ENCODE measurements at places on chromosomes 11 and 22.

DNA sequence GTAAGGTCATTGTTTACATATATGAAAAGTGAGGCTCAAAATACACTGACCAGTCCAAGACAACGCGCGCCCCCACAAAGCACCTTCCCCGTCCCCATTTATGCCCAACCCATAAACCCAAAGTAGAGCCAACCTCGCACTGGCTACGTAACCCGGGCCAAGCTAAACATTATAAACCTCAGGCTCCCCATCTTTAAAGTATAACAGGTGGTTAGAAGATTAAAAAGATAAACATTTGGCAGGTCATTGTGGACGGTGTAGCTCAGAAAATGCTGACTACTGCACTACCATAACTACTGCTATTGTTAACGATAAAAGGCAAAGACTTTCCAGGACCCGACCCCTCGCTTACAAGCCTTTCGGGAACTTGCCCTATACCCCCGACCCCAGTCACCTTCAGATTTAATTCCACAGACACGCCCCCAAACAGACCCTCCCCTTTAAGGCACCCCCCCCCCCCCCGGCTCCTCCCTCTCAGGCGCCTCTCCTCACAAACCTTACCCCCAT lies 470 bp downstream of the NUMA1 start:
- DNase-seq: peak; percentile 23

DNA sequence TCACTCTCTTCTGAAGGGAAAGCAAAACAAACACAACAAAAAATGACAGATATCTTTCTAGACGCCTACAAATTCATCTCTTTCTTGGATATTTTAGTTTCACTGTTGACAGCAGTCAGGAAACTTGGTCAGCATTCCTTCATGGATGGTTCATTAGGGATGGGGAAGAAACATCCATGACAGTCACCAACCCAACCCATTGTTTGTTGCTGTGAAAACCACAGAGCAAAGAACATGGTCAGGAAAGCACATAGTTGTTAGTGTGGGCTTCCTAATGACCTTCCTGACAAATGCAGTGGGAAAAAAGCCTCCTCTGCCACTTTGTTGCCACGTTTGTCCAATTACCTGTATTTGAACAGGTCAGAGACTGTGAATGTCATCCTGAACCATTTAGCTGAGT lies 139.8 kb upstream of the SNX19 start:
- no peak for DNase-seq

GRCh38 chr11:624705-625635 lies at the start of gene CDHR5:
CDHR5 (minus strand) TSS chr11:624955; CDS start chr11:624902, 53 bp downstream.
- no peak for DNase-seq

DNA sequence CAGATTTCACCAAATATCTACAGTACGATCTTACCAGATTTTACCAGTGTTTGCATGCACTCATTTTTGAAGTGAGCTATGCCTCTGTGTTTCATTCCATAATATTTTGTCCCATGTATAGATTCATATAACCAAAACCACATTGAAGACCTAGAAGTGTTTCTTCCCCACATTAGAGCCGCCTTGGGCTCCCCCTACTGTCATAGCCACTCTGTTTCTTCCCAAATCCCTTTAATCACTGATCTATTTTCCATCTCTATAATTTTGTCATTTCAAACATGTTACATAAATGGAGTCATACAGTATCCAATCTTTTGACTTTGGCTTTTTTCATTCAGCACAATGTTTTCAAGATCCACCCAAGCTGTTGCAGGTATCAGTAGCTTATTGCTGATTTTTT lies 12.7 kb downstream of the MRGPRX3 start:
- DNase-seq: no peak

DNA sequence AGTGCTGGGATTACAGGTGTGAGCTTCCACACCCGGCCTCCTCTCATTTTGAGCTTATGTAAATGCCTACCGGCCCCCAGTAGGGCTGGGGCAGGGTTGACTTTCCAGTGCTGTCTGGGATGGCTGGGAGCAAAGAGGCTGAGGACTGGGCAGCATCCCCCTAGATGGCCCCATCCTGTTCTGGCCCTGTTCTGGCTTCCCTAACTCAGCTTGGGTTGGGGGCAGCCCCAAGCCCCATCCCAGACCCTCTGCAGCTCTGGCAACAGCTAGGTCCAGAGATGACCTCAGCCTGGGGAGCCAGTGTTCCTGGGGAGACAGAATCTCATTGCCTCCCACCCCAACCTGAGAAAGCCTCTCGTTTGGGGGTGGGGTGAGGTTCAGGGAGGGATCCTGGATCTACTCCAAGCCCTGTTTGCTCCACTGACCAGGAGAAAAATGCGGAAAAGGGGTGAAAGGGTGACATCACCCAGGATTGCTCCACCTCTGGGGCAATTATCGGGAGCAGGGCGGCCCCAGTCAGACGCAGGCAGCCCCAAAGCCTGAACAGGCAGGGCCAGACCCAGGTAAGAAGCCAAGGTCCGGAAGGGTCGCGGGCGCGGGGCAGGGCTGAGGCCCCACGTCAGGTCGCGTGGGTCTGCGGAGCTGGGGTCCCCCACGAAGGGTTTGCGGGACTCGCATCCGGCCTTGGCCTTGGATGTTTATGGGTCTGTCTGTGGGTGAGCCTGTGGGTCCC lies at the start of gene PNPLA2:
PNPLA2 (plus strand) TSS at position 519 of the 733 bp plus-strand sequence. CDS start 805 bp downstream, outside the sequence.
- no peak for DNase-seq

DNA sequence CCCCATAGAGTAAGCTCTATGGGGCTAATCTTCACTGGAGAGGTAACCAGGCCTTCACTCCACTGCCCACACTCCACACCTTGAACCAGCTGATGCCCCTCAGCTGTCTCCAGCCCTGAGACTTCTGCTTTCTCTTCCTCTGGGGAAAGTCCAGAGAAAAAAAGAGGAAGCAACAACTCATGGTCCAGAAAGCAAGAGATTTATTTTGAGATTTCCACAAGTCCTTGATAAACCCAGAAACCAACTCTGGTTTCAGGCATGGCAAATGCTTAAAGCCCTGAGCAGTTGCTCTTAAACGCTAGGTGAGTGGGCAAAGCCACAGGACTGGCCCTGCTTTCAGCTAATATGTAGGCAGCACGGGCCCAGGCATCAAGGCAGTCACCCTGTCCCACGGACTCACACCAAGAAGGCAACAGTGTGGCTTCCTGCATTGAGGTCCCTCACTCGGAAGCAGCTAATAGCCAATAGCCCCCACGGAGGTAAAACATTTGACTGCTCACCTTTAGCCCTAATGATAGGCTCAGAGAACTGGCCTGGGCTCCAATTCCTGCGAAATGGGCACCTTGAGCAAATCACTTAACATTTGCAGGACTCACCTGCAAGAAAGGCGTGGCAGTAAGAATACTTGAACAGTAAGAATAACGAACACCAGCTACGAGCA lies 4.3 kb downstream of the CYB561A3 start:
- no peak for DNase-seq

- DNase-seq: no peak
These were observed 356.3 kb upstream of the NARS2 start for GRCh38 chr11:78930810-78931523.

DNA sequence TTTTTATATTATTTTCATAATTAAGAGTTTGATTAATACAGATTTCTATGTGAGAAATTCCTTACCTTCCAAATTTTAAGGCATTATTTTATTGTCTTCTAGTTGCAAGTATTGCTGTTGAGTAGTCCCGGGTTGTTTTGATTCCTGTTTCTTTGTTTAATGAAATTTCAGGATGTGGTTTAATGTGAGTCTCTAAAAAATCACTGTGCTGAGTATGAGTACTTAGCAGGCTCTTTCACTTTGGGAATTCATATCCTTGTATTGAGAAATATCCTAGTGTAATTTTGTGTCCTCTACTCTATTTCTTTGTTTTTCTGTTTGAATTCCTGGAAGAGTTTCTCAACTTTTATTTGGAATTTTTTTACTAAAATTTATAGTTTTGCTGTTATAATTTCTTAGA lies 113.2 kb downstream of the TMEM135 start:
- no peak for DNase-seq

DNA sequence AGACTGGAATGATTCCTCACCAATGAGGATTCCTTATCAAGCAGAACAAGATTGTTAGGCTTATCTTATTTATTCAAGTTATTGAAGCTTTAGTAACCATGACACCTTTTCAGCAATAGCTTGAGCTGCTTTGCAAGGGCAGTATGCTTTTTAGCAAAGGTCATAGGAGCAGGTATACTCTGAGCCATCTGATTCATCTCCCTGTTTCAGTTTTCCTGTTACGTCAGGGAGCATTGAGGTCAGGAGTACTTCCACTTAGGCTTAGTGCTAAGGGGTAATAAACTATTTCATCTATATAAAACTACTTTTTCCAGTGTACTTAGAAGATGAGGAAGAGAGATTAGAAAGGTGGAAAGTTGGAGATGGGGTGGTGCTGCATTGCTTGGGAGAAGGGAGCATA lies 17.7 kb upstream of the ANKRD42 start:
- no peak for DNase-seq

DNA sequence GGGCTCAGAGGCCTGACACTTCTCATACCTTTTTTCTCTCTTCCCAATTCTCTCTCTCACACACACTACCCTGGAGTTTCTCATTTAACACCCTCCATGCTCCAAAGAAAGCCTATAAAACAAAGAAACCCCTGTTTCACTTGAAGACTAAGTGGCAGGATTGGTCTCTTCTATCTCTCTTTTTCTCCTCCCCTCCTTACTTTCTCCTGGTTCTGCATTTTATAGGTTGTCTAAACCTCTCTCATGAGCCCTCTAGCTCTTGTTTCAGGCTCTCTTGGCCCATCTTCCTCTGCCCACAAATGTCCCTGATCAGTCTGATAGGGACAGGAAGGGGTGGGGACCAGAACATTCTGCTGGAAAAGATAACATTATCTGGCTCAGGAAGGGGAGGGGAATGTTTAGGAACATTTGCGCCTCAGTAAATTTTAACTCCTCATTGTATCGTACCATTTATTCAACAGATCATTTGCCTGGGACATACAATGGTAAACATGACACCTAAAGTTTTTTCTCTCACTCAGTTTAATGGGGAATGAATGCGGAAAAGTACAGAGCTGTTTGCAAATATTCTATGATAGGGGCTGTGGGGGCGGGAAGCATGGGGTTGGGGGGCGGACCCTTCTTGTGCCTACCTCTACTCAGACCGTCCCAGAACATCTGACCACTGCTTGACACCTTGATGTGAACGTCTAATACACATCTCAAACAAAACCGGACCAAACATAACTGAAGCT lies 10.8 kb downstream of the CRYBA4 start:
- DNase-seq: no peak

DNA sequence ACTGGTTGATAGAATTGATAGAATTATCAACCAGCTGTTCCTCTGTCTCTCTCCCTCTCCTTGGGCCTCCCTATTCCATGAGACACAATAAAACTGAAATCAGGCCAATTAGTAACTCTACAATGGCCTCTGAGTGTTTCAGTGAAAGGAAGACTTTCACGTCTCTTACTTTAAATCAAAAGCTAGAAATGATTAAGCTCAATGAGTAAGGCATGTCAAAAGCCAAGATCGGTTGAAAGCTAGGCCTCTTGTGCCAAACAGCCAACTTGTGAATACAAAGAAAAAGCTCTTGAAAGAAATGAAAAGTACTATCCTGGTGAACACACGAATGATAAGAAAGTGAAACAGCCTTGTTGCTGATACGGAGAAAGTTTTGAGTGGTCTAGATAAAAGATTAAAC lies 16.6 kb downstream of the PIH1D2 start:
- DNase-seq: no peak

DNA sequence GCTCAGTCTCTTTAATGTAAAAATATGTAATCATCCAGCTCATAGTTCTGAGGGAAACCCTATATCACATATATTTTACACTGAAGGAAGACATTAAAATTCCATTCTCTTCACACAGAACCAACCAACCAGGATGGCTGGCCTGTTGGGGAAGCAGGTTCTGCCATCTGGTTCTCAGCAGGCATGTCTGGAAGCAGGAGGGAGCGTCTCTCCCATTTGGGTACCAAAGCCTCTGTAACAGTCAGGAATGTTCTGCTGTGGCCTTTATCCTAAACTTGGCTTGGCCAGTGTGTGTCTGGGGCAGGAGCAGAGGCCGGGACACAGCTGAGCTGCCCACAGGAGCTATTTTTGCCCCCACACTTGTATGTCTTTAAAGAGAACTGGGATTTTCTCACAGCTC lies 29.2 kb downstream of the SGSM3 start:
- no peak for DNase-seq

DNA sequence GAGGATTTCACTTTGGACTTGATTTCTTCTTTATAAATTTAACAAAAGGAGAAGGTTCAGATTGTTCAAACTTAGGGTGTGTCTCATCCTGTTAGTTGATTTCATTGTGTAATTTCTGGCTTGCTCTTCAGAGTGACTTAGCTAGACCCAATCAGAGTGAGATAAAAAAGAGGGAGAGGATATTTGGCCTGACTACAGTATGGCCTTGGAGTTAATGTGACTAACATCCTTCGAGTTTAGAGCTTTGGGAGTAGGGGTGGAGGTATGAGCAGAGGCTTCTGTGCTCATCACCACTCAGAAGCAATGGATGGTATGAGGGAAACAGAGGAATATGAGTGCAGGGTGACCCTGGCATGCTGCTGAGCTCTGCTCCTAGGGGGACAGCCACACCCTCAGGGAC lies 114.2 kb downstream of the ME3 start:
- DNase-seq: no peak

DNA sequence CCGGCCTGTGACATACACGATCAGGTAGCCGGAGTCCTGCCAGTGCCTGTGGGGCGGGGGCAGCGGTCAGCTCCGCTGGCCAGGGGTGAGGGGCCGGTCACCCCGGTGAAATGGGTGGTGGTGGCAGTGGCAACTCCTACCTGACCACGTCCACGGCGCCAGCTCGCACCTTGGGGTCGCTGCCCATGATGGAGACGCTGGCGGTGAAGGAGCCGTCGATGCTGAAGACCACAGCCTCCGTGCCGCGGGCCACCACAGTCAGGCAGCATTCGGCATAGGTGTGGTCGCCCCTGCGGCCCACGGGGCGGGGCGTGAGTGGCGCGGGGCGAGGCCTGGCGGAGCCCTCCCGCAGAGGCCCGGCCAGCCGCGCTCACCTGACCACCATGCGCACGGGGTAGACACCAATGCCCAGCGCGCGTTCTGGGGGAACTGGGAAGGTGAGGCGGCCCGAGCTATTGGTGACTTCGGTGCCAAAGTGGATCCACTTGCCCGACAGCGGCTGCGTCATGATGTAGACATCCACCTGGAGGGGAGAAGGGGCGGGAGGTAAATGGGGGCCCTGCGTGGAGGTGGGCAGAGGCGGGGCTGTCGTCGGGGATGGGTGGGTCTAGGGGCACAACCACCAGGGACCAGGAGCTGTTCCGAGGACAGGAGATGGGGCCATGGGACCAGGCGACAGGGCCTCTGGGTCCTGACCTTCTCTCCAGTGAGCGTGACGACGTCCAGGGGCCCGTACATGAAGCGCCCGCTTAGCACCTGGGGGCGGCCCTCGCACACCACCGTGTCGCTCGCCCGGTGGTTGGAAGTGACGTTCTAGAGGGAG lies 10.9 kb downstream of the AIP start:
- no peak for DNase-seq

GRCh38 chr11:20353829-20354434 lies 9.6 kb upstream of the HTATIP2 start:
- no peak for DNase-seq

GRCh38 chr22:31477329-31477728 lies 12.3 kb downstream of the EIF4ENIF1 start:
- DNase-seq: no peak
